Pulmonary artery endothelial cell (primary cell): ENCODE measurements at places on chromosomes 6 and 20. TPM values are rescaled to one million over a fixed set of nuclear protein-coding genes. Genes with fewer than 3 reads are reported as not detected.

Gene FAM217A
- not detected in 2 replicates for total RNA-seq

Gene DLL1
- 1.8 and 2.1 TPM in 2 replicates for total RNA-seq

Gene MYBL2
- total RNA-seq: 26.6 and 41.9 TPM in 2 replicates

DNA sequence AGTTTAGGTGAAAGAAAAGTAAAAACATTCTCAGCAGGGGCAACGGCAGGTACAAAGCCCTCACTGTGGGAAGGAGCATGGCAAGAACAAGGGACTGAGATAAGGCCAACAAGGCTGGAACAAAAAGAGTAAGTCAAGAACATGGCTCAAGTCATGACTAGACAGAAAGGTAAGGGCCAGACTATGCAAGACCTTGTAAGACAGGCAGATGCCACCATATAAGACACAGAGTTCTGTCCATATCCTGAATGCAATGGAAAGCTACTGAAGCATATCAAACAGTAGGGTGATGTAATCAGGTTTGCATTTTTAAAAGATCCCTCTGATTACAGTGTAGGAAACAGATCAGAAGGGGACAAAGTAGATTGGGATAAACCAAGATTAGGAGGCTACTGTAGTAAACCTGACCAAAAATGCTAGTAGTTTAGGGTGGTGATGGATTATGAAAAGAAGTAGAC lies 5.5 kb downstream of the REV3L start:
- no peak for DNase-seq

- DNase-seq: no peak
These were observed 57.8 kb upstream of the ZFAND3 start for GRCh38 chr6:37761554-37762271.

DNA sequence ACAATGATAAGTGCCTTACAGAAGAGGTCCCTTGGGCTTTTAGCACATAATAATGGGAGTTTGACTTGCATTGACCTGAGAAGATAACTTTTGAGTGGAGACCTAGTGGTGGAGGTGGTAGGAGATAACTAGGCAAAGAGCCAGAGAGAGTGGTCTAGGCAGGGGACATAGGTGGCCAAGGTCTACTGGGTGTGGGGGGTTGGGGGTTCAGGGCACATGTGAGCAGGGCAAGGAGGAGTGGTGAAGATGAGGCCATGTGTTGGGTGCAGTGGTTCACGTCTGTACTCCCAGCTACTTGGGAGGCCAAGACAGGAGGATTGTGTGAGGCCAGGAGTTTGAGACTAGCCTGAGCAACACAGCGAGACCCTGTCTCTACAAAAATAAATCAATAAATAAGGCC lies 74.3 kb upstream of the CTNNBL1 start:
- DNase-seq: no peak

- no peak for DNase-seq
These were observed 18.6 kb downstream of the ADGRF1 start for GRCh38 chr6:47023573-47023972.

GRCh38 chr6:107750176-107750797 lies 73.8 kb downstream of the SCML4 start:
- no peak for DNase-seq

DNA sequence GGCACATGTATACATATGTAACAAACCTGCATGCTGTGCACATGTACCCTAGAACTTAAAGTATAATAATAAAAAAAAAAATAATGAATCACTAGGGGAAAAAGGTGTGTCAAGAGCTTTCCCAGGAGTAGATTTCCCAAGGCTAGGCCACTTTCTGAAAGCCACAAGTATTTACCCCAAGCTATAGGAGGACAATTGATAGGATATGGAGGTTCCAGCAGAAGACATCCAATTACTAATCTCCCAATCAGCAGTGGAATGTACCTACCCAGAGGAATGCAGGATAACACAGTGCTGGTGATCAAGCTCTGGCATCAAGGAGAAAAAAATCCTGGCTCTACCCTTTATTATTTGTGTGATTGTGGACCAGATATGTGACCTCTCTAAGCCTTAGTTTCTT lies 562.7 kb downstream of the RFPL4B start:
- DNase-seq: no peak

DNA sequence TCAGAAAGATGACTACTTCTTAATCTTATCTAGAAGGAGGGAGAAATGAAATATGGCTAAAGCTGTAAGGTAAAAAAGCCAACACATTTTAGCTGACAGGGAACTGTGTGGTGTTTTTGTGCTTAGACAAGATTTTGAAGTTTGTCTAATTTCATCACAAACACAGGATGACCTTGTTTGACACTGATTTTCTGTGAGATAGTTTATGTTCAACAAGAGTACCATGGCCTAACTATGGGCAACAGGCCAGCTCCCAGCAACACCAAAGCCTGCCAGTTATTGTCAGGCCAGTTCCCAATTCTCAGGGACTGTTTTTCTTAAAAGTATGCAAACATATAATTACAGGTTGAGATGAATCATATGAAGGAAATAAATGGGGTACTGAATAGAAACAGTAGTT lies 5.5 kb upstream of the ABCF1 start:
- no peak for DNase-seq

DNA sequence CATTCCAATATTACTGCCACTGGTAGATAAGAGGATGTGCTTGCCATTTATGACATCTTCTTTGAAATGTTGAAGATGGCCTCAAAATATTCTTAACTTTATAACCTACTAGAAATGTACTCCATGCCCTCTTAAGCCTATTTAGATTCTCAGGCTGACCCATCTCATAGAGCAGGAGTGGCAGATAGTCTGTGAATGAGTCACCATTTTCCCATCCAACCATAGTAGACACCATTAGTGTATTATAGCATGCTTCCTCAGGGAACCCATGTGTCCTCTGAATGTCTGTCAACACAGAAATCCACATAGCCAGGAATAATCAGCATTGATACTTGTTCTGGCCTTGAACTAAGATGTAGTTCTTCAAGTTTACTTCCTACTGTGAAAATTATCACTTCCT lies 150.2 kb downstream of the IMPG1 start:
- no peak for DNase-seq

DNA sequence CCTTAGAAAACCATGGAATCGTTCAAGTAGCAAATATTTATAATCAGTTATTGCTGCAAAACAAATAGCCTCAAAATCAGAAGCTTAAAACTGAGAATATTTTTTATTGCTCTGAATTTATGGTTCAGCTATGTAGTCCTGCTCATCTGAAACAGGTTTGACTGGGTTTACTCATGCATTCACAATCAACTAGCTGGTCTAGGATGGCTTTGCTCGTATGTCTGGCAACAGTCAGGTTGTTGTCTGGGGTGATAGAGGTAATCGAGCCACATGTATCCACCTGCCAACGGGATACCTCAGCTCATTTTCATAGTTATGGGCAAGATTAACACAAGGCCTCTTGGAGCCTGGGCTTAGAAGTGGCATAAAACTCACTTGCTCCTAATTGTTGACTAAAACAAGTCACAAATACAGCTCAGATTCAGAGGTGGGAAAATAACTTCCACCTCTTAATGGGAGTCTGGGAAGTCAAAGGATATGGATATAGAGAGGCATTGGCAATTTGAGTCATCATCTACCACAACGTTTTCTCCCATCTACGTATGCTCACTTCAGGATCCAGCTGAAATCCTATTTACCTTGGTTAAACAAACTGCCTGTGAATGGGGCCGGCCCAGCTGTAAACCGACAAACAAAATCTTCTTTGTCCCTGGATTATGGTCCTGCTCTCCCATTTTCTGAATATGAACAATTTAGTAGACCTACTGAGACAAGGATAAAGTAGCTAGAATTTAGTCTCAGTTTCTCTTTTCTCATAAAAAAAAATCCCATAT lies 54.5 kb upstream of the TENT5A start:
- DNase-seq: no peak

DNA sequence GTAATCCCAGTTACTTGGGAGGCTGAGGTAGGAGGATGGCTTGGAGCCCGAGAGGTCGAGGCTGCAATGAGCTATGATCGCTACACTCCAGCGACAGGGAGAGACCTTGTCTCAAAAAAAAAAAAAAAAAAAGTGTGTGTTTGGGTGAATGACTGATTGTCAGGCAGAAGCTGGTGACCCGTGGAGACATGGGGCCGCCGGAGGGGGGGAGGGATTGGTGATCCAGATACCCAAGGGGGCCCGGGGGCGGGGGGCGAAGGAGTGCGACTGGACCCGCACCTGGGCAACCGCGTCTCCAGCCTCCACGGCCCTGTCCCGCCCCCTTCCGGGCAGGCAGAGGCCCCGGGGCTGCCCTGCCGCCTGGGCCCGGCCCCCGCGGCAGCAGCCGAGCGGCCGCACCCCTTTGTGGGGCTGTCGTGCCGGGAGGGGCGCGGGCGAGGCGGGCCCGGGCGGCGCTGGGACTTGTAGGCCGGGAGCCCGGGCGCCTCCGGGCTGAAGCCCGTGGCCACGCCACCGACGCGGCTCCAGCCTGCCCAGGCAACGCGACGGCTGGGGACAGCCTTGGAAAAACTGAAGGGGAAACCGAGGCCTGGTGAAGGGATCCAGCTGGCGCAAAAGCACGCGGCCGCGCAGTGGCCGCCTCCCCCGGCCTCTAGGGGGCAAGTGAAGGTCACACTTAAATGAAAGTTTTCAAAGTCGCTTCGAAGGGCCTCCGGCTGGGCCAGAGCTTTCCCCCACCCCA lies 2.1 kb upstream of the RBM38 start:
- DNase-seq: no peak

GRCh38 chr6:139135578-139136545 lies 982 bp downstream of the HECA start:
- DNase-seq: no peak

- DNase-seq: no peak
These were observed 125.1 kb downstream of the ZNF217 start for GRCh38 chr20:53468587-53468986.

- no peak for DNase-seq
These were observed 127.6 kb downstream of the TTLL2 start for GRCh38 chr6:167452338-167453081.
